ENCODE measurements at places on chromosomes 4 and X.

DNA sequence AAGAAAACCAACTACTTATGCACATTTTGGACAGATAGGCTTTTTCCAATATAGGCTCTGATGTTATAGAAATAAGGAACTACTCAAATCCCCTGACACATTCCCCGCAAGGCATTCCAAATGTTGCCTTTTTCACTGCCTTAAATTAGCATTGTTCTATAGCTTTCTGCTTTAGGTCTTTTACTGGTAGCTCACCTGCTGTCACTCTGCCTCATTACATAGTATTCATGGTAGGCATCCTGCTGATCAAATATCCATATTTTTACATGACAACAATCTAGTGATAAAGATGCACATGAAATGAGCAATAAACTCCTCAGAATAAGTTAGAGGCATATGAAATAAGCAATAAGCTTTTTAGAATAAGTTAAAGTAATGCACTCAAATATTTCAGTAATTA is 542.7 kb downstream of the FAM133A start:
- no peak for DNase-seq

- DNase-seq: no peak
Observed at GRCh38 chrX:23511793-23512192, 155.5 kb upstream of the PRDX4 start.

- DNase-seq: no peak
Observed at GRCh38 chr4:146310319-146311021, 96.1 kb downstream of the REELD1 start.

- no peak for DNase-seq
Observed at GRCh38 chr4:134202166-134202956, 772 bp upstream of the PABPC4L start.

DNA sequence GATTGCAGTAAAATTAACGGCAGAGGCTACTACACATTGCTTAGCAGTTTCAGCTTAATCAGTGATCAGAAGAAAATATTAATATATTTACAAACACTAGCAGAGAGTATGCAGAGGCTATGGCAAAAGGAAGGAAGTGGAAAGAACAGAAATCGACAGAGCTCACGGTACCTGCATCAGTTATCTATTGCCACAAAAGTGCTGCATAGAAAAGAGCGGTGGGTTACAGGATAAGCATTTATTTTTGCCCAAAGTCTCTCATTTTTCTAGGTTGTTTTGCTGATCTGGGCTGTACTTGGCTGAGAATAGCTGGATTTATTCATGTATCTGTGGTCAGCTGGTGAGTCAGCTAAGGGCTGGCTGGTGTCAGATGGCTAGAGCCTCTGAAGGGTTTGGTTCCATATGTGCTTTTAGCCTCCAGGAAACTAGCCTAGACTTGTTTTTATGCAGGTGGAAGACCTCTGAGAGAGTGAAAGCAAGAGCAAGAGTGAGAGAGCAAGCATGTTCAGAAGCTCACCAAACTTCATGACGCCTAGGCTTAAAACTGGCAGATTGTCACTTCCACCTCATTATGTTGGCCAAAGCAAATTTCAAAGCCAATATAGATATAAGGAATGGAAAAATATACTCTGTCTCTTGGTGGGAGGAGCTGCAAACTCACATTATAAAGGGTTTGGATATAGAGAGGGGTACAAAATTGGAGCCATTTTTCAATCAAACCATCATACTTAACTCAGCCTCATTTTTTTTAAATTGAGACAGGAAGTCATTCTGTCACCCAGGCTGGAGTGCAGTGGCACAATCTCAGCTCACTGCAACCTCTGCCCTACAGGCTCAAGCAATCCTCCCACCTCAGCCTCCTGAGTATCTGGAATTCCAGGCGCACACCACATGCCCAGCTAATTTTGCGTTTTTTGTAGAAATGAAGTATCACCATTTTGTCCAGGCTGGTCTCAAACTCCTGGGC is 153.2 kb upstream of the RPL34 start:
- no peak for DNase-seq

DNA sequence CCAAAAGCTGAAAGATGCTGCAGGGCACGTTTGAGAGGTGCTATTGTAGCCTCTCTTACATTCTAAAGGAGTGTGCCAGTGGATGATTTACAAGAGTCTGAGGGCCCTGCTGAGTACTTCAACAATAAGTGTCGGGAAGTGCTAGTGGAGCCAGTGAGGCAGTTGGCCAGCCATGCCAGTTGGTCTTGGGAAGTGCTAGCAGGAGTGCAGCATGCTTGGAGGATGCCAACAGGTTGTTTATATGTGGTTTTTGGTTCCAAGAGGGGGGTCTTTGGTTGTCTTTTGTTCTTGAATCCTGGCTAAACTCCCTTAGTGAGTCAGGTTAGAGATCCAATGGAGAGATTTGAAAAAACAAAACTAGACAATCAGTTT is 335.3 kb downstream of the PABPC4L start:
- no peak for DNase-seq

GRCh38 chr4:147538711-147539110 is 57.8 kb downstream of the EDNRA start:
- no peak for DNase-seq

- DNase-seq: no peak
Observed at GRCh38 chr4:139014371-139015268, 961 bp upstream of the NOCT start.

DNA sequence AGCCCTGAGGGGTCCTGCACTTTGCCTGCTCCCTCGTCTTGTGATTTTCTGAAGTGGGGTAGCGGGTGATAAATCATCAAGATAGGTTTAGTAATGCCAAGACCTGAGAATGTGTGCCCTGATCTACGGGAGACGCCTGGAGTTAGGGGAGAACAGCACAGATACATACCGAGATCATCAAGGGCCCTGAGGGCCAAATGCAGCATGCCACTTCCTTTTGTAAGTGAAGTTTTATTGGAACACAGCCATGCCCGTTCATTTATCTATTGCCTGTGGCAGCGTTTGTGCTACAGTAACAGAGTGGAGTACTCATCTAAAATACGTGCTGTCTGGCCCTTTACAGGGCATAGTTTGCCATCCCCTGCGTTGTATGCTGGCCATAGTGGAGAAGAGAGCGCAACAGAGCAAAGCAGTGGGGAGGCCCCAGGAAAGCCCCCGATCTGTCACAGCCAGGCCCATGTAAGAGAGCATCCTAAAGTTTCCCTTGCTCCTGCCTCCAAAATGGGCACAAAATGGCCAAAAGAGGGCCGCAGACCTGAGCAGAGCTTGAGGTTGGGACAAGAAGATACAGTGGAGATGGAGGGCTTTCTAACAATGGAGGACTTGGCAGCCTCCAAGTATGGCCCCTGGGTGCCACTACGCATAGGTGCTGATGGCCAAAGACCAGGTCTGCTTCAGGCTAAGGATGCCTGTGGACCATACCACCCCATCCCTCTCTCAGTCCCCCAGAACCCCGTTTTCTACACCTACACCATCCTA is 167.0 kb downstream of the SMIM20 start:
- no peak for DNase-seq

DNA sequence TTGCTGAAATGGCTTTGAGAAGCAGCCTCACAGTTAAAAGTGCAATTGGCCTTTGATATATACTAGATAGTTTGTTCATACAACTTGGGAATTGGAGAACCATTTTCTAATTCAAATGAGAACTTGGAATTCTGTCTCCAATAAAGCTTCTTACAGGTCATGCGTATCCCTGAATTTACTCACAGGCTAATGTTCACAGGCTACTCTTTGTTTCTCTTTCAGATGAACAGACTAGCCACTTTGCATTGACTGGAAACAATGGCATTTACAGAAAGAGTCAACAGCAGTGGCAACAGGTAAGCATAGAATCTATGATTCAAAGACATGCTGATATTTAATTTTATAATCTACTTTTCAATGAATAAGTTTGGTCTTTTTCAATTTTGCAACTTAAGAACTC is 13.5 kb downstream of the AFF1 start:
- DNase-seq: no peak

DNA sequence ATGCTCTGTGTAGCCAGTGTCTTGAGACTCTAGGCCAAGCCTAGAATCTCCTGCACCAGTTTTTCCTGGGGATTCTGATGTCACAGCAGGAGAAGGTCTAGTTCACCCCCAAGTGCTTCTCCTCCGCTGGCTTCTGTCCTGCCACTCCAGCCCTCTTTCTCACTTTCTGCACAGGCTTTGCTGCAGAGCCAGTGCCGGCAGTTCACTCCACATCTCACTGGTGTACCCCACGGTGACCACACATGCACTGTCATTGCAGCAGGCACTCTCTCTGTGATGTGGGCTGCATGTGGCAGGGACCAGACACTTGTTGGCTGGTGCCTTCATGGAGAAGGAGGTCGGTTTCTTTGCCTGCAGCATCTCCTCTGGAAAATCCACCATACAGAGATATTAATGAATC is 643.8 kb upstream of the GALNTL6 start:
- DNase-seq: no peak

DNA sequence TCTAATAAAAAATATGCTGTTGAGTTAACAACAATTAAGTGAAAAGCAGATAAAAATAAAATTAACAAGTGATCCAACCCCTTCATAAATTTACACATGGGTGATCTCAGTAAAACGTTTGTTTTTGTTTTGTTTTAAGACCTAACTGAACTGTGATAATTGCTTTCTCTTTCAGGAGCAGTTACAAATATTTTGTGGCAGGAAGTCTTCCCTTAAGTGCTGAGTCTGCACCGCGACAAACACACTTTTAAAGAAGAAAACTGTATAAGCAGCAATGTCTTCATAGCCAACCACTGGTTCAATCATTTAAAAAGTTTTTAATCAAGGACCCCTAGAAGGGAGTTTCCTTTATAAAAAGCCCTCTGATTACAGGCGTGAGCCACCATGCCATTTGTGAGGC is 53.7 kb upstream of the NFKB1 start:
- DNase-seq: no peak

DNA sequence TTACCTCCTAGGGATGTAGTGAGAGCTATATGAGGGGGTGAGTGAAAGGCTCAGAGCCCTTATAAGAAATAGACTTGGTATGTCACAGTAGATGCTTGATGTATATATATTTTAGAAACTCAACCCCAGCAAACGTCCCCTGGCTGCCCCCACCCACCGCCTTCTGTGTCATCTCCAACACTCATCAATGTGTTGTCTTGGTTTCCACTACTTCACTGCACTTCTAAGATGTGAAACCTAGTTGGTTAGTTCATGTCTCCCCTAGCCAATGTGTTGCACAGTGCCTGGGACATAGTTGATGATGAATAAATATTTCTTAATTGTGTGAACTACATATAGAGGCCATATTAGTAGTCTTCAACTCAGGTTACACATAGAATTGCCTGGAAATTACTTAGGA is 4.4 kb downstream of the FGFBP2 start:
- DNase-seq: no peak

GRCh38 chr4:157768419-157768818 is 404.4 kb downstream of the GASK1B start:
- no peak for DNase-seq

- no peak for DNase-seq
Observed at GRCh38 chr4:870951-871350, 45.0 kb upstream of the CPLX1 start.

DNA sequence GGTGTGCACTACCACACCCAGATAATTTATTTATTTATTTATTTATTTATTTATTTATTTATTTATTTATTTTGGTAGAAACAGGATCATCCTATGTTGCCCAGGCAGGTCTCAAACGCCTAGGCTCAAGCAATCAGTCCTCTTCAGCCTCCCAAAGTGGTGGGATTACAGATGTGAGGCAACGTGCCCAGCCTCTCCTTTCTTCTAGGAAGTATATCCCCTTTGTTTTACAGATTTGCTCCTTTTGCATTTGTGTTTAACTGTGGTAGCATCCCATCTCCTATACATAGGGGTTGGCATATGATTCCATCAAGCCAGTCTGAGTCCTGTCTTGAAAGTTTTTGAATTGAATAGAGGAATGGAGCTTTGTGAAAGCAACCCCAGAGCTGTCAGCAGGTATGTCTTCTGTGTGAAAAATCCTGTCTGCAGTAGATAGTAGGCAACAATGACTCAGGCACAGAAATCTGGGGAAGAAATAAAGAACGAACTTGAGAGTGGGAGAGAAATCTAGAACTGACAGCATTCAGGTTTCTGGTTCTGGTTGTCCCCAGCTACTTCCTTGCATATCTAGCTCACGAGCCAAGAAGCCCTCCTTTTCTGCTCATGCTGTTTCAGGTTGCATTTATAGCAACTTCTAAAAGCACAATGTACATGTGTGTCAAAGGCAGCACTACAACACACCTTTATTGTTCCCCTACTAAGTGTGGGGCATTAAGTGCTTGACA is 113.7 kb upstream of the LSM6 start:
- DNase-seq: no peak

GRCh38 chr4:87912164-87913004 is 63.1 kb upstream of the SPP1 start:
- no peak for DNase-seq

DNA sequence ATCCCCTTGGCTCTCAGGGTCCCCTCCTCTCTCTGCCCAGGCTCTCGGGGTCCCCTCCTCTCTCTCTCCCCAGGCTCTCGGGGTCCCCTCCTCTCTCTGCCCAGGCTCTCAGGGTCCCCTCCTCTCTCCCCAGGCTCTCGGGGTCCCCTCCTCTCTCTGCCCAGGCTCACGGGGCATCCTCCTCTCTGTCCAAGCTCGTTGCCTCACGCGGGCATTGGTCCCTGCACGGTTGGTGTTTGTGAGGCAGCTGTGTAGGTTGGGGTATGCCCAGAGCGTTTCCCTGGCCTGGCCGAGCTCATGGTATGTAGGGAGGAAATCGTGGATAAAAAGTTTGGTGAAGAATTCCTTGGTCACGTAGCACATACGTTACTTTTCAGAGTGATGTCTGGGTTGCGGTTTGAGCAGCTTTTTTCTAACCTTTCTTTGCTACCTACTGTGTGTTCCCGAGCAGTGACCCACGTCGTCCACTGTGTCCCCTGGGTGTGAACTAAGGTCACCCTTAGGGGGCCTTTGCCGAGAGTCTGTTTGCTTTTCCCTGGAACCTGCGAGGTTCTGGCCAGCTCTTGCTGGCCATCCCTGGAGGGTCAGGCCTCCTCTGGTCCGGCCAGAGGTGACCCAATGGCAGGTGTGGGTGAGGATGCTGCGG is 36.6 kb downstream of the PCGF3 start:
- DNase-seq: no peak

DNA sequence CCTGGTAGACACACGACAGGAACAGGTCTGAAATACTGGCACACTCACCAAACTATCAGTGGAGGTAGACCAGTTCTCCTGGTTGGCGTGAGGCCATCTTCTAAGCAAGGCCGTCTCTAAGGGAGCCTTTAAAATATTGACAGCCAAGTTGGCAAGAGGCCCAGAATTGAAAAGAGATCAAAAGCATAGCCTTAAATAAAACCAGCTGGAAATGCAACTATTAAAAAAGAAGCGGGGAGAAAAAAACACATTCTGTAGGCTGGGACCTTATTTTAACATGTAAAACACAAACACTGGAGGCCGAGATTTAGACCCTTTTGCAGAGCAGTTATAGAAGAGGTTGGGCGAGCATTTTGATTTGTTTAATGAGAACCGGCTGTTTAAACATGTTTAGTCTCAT is 233.0 kb upstream of the CLNK start:
- no peak for DNase-seq

GRCh38 chrX:56762220-56762619 is 33.2 kb downstream of the NBDY start:
- DNase-seq: no peak

GRCh38 chr4:24917076-24917856 is 4.4 kb upstream of the CCDC149 start:
- DNase-seq: no peak

- DNase-seq: no peak
Observed at GRCh38 chr4:185794637-185795036, 17.4 kb downstream of the SORBS2 start.

GRCh38 chr4:1940566-1940965 is 68.2 kb downstream of the NELFA start:
- no peak for DNase-seq

Data from coronary artery (tissue), 2 donors.